ENCODE measurements at places on chromosomes 5 and 9.

- no peak for DNase-seq
Observed at GRCh38 chr9:14779566-14780022, 57.1 kb upstream of the CER1 start.

- no peak for DNase-seq
Observed at GRCh38 chr5:119405419-119405818, 46.9 kb upstream of the HSD17B4 start.

DNA sequence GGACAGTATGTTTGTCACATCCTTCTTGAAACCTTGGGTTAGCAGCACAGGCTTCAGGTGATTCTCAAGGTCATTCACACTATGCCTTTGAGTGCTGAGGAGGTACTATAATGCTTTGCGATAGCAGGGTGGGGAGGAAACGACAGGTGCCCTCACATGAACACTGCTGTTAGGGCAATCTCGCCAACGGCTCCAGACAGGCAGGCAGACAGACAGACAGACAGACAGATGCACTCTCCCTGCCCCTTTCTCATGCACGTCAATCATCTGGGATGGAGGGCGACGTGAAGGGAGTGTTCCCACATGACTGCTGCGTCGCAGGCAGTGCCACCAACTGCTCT, 82.9 kb downstream of the RAPGEF1 start:
- DNase-seq = no peak

DNA sequence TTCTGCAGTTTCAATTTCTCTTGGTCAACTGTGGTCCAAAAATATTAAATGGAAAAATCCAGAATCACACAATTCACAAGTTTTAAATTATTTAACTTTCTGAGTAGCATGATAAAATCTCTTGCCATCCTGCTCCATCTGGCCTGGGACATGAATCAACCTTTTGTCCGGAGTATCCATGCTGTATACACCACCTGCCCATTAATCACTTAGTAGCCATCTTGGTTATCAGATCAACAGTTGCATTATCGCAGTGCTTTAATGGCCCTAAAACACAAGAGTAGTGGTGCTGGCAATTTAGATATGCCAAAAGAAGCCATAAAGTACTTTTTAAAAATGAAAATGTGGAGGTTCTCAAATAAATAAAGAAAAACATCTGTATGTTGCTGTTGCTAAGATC, 25.3 kb downstream of the EFCAB9 start:
- DNase-seq = no peak

- DNase-seq = peak; percentile 37
Observed at GRCh38 chr5:135934939-135935338, 19.8 kb downstream of the LECT2 start.

GRCh38 chr9:112726428-112726827, 8.5 kb upstream of the INIP start:
- no peak for DNase-seq

- peak; percentile 59 for DNase-seq
Observed at GRCh38 chr5:138831703-138832102, 43.4 kb downstream of the LRRTM2 start.

- DNase-seq = no peak
Observed at GRCh38 chr5:35783551-35783950, 73.1 kb upstream of the IL7R start.

- DNase-seq = peak; percentile 67
Observed at GRCh38 chr5:140591747-140592372, 27.2 kb downstream of the SLC35A4 start.

- no peak for DNase-seq
Observed at GRCh38 chr5:81878333-81878732, 93.5 kb upstream of the ATG10 start.

DNA sequence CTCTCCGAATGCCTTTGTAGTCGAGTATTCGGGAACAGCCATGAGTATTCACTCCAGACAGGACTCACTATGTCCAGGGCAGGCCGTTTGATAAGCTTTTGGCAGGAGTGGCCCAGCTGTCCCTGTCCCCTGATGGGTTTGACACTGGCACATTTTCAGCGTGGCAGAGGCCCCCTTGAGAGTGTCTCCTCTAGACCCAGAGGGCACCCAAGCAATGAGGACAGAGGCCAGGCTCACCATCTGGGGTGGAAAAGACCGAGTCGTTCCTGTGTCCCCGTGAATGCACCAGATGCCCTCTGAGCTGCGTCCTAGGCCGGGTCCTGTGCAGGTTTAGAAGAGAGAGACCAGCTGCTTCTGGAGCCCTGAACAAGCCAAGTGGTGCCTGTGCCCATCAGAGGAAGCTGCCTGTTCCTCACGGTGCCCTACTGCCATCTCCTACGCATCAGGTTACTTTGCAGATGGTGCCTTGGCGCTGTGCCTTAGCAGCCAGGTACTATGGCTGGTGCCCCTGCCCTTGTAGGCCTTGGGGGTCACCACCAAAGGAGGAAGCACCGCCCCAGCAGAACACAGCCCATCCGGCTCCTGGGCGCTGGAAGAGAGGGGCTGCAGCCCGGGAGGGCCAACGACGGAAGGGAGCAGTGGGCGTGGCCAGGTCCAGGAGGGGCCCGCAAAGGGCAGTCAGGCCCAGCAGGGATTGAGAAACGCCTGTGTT, 42.4 kb downstream of the LRSAM1 start:
- DNase-seq = no peak

GRCh38 chr9:35575478-35575877, 29.6 kb upstream of the TESK1 start:
- no peak for DNase-seq

- DNase-seq = no peak
Observed at GRCh38 chr9:73154271-73154670, 2.6 kb downstream of the ANXA1 start.

DNA sequence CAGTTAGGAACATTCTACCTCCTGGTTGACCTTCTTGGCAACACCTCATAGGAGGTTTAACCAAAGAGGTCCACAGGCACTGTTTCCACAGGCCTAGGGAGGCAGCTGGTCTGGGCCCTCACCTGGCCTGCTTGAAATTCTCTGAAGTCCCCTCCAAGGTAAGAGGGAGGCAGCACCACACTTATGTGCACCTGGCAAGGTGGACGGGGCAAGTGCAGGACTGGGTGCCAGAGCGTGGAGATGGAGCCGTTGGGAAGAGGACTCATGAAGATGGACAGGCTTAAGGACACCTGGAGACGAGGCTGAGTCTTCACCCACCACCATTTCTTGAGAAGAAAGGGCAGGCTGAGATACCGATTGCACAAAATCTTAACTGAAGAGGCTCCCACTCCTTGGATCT, 6.6 kb upstream of the BARHL1 start:
- no peak for DNase-seq

- DNase-seq = peak; percentile 95
Observed at GRCh38 chr5:54063817-54064216, 246.6 kb downstream of the ARL15 start.

GRCh38 chr9:92180669-92181181, 65.5 kb upstream of the SPTLC1 start:
- DNase-seq = peak; percentile 94

Data from EH (cell line).